ENCODE measurements at places on chromosomes 16 and 17.

DNA sequence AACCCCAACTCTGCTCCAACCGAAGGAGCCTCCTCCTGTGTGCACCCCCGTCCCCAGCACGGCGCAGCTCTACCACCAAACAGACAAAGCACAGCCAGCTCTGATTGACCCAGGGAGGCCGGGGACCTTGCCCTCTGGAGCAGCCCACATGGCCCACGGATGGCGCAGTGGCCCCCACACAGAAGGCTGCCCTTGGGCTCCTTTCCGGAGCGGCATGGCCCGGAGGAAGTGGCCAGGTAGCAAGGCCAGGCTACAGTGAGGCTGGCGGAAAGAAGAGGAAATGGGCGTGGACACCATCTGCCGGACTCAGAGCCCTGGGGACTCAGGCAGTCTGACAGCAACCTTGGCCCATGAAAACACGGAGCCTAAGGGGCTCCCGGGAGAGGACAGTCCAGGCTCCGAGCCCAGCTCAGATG is 19.9 kb upstream of the ZC3H18 start:
- no peak for DNase-seq

DNA sequence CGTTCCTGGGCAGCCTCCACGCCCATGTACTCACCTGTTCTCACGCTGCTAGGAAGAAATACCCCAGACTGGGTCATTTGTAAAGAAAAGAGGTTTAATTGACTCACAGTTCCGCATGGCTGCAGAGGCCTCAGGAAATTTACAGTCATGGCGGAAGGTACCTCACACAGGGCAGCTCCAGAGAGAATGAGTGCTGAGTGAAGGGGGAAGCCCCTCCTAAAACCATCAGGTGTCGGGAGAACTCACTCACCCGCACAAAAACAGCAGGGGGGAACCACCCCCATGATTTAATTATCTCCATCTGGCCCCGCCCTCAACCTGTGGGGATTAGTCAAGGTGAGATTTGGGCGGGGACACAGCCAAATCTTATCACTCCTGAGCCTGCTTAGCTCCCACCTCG is 18.2 kb downstream of the RAB40C start:
- DNase-seq = no peak

- DNase-seq = no peak
These were observed 470.9 kb upstream of the SOX9 start for GRCh38 chr17:71649941-71650350.

- DNase-seq = no peak
These were observed 33.8 kb upstream of the ADGRG1 start for GRCh38 chr16:57594531-57595031.

DNA sequence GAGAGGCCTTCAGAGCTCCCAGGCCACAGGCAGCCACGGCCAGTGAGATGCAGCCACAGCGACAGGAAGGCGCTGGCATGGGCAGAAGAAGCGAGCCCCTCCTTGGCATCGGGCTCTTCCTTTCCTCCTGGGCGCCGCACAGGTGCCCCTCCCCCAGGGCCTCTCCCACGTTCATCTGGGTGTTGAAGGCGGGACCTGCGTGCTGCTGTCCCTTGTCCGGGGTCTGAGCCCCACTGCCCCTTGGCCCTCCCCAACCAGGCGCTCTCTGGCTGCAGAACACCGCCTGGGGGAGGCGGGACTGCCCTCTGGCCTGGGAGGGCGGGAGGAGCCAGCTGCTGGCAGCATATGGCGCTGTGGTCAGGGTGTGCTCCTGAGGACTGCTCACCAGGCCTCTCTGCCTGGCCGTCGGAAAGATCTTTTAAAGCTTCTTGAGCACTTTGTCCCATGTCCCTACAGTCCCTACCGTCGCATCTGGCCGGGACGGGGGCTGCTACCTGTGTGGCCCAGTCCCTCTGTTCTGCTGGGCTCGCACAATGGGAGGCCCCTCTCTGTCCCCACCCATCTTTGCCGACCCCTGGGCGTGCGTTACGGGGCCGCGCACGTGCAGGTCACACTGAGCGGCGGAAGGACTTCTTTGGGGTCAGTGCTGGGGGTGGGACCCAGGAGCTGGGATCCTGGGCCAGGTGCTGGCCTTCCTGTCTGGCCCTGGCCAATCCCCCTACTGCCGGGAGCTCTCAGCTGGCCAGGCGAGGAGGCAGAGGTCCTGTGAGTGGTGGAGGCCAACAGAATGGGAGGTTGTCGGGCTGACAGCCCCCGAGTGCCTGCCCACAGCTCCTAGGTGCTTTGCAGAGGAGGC is 1.7 kb downstream of the SLC25A10 start:
- DNase-seq = no peak

DNA sequence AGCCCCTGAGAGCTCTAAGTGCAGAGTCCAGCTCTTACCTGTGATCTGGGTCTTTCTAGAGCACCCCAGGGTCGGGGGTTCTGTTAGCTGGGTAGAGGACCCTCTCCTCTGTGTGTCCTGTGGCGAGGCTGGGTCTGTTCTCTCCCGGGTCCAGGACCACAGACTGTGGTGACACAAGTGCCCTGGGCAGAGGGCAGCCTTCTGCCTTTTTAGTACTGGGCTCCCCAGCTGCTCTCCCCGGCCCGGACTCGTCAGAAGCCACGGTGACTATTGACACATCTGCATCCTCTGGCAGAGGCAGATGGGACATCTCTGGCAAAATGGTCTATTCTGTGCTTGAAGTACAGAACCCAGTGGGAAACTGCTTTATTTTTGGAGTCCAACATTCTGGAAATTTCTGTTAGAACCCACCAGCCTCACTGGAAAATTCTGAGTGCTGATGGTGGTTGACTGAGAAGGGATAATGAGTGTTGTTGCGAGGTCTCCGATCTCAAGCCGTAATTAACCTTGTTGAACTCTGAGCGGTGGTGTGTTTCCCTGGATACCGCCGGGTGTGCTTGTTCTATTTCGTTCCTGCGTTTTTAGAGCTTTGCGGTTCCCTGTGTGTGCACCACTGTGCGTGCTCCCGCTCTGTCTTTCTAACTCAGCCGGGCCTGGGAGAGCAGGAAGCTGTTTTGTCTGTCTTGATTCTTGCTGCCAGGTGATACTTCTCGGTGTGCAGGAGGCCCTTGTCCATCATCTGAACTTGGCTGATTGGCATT is 26.0 kb upstream of the NUDT16L1 start:
- no peak for DNase-seq

DNA sequence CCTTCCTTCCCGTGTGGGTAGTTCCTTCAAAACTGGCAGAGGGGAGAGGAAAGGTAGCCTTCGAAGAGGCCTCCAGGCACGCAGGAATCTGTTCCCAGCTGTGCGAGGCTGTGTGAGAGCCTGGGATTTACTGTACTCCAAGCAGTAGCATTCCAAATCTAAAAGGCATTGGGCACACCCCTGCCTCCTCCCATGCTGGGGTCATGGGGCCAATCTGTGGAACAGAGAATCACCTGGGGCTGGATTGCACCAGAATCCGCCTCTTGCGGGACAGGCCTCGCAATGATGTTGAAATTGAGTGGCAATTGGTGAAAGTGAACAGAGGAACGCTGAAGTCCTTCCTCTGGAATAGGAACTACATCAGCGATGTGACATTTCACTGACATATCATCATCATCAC is 72.5 kb upstream of the IRX3 start:
- DNase-seq = no peak

DNA sequence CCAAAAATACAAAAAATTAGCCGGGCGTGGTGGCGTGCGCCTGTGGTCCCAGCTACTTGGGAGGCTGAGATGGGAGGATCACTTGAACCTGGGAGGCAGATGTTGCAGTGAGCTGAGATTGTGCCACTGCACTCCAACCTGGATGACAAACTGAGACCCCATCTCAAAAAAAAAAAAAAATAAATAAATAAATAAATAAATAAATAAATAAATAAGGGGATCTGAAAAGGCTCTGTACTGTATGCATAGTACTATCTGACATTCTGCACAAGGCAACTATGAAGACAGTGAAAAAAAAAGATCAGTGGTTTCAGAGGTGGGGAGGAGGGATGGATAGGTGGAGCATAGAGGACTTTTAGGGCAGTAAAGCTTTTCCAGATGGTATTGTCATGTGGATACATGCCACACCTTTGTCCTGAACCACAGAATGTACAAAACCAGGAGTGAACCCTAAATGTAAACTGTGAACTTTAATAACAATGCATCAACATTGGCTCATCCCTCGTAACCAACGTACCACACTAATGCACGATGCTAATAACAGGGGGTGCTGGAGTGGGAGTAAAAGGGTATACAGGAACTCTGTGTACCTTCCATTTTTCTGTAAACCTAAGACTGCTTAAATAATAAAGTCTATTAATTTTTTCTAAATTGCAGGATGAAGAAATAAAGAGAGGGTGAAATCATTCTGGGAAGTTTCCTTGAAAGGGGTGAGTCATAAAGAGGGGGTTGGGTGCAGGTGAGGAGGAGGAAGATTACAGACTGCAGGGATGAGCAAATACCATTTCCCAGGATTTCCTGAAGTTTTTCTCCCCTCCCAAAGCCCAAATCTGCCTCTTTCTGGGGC is 155.8 kb upstream of the SDK2 start:
- no peak for DNase-seq

DNA sequence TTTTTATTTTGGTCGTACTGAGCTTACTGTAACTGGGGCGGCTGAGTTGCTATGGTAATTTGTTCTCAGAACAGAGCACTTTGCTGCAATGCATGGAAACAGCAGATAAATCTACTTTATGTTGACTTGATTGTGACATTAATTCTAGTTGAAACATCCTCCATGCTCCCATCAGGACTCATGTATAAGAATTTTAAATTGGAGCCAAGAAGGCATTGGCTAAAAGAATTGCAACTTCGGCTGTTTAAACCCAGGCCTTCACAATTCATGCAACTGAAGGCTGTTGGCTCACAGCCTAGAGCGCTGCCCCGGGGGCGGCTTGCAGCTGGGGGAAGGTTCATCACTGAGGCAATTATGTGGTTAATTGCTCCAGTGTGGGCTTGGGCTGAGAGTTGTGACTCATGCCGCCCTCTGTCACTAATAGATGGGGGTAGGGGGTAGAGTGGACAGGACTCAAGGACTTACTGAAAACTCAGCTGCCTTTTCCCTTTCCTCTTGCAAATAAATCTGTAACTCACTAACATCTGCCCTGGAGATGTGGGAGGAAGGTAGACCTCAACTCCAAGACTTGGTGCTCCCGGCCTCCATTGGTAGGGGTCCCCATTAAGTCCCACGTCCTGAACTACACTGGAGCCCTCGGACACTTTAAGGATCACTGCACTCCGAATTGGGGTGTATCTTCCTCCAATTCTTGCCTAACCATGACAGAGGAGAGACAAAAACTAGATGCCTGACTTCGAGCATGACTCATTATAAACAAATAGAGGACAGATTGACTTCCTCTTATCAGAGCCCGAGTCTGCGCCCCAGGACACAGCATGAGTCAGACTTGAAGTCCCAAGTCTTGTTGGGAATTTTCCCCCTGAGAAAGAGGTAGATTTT is 37.5 kb downstream of the ERCC4 start:
- no peak for DNase-seq

- DNase-seq = no peak
These were observed 2.9 kb upstream of the PGS1 start for GRCh38 chr17:78375401-78376151.

- DNase-seq = no peak
These were observed 6.2 kb downstream of the SMCR8 start for GRCh38 chr17:18321309-18321708.

DNA sequence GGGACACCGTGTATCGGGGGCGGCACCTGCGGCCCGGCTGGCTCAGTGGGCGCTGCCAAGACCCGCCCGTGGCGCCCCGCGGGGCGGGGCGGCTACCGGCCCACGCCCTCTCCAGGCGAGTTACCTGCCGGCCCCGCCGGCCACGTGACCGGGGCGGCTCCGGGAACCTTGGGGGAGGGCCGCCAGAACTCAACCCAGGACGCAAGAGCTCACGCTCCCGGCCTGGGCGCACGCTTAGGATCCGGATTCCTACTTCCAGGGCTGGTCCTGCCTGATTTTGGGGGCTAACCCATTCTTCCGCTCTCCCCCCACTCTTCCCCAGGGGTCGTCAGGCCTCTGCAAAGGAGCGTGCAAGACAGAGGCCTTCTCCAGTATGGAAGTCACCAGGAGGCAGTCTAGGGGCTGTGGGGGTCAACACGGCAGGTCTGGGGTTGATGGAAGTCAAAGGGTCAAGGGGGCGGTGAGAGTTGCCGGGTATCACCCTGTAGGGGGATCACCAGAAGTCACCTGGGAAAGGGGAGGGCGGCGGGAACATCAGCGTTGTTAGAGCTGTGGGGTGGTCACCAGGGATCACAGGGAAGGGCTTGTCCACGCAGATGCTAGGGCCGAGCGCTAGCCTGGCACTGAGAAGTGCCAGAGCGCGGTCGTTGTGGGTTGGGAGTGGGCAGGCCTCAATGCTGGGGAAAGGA is 354 bp upstream of the ESRP2 start:
- DNase-seq = no peak

DNA sequence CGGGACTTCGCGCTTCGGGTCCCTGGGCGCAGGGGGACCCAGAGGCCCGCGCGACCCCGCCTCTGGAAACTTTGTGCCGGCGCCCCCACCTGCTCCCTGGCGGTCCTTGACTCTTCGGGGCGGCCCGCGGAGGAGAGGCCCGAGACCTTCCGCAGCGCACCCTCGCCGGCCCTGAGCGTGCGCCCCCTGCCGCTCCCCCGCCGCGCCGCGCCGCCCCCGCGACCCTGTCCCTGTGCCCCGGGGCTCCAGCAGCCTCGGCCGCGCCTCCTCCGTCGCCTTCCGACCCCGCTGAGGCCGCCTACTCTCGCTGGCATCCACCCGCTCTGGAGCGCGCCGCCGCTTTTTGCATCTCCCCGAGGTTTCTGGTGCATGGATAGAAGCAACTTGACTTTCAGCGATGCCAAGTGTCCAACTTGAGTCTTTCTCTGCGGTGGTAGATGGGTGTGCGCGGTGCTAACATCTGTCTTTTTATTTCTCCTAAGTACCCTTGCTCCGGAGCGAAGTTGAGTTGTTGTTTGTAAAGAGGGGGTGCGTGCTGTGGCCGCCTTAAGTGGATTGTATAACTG is 414 bp downstream of the DUSP14 start:
- peak; percentile 75 for DNase-seq

DNA sequence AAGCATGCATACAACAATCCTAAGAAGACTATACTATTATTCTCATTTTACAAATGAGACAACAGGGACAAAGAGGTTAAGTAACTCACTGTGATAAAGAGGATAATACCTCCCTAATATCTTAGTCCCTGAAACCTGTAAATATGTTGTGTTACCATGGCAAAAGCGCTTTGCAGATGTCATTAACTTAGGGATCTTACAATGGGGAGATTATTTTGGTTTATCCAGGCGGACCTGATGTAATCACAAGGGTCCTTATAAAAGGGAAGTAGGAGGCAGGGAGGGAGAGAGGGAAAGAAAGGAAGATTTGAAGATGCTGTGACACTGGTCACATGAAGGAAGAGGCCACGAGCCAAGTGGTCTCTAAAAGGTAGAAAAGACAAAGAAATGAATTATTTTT is 164.7 kb downstream of the CNTNAP4 start:
- no peak for DNase-seq

- no peak for DNase-seq
These were observed 10.4 kb upstream of the SMG8 start for GRCh38 chr17:59199398-59199797.

All from activated CD4-positive, alpha-beta T cell treated with anti-CD3 and anti-CD28 coated beads, Interleukin-2, amount 50 U/mL, for 4 hours (primary cell).